Smooth muscle cell of bladder (primary cell): ENCODE measurements at places on chromosomes 6 and 20. TPM values are rescaled to one million over a fixed set of nuclear protein-coding genes. Genes with fewer than 3 reads are reported as not detected.

The LY86 gene
- total RNA-seq: not detected in 2 replicates

The AGER gene
- total RNA-seq: 0.14 and 0.37 TPM in 2 replicates

The RBPJL gene
- total RNA-seq: not detected in 2 replicates

The SLC22A16 gene
- not detected in 2 replicates for total RNA-seq

The MYMX gene
- total RNA-seq: not detected in 2 replicates

The CD93 gene
- 0.14 and 2.1 TPM in 2 replicates for total RNA-seq

The MRAP2 gene
- total RNA-seq: 0.28 and 0.65 TPM in 2 replicates

The LGSN gene
- under 0.01 TPM in 2 replicates for total RNA-seq

The AVP gene
- total RNA-seq: not detected in 2 replicates

The BPIFB4 gene
- not detected in 2 replicates for total RNA-seq

The CRISP3 gene
- total RNA-seq: not detected in 2 replicates

The DNAH8 gene
- 0.09 TPM in 1 of 2 replicates, not detected in the other for total RNA-seq

The LZTS3 gene
- total RNA-seq: 2.7 and 4.9 TPM in 2 replicates

The NOTCH4 gene
- total RNA-seq: 0.85 and 1.2 TPM in 2 replicates

The IPCEF1 gene
- total RNA-seq: 0.09 and 0.43 TPM in 2 replicates

The IMPG1 gene
- not detected in 2 replicates for total RNA-seq

The ACTL10 gene
- total RNA-seq: 1.3 and 1.9 TPM in 2 replicates

The BCKDHB gene
- 8.5 and 10.4 TPM in 2 replicates for total RNA-seq

The TCP11 gene
- total RNA-seq: 0.14 TPM in 1 of 2 replicates, not detected in the other

The RBM12 gene
- 25.5 and 38.6 TPM in 2 replicates for total RNA-seq

The GCM1 gene
- not detected in 2 replicates for total RNA-seq

The PDYN gene
- not detected in 2 replicates for total RNA-seq

The HINT3 gene
- 17.1 and 19.0 TPM in 2 replicates for total RNA-seq

The FITM2 gene
- total RNA-seq: 5.2 and 6.1 TPM in 2 replicates

The GMPR gene
- 9.7 and 17.0 TPM in 2 replicates for total RNA-seq

The SPATS1 gene
- not detected in 2 replicates for total RNA-seq

The ESR1 gene
- 0.71 and 0.92 TPM in 2 replicates for total RNA-seq

The PPP2R5D gene
- total RNA-seq: 29.6 and 31.5 TPM in 2 replicates
